HFFc6 (cell line): ENCODE measurements at places on chromosomes 7 and 10. TPM values are rescaled to one million over a fixed set of nuclear protein-coding genes. Genes with fewer than 3 reads are reported as not detected.

The SEMA3E gene
- not detected in 3 replicates for total RNA-seq

The AGMO gene
- total RNA-seq: not detected in 3 replicates

The DNAAF5 gene
- total RNA-seq: 25.2 to 27.7 TPM (median 26.9 TPM) in 3 replicates

The STX1A gene
- total RNA-seq: 9.6 to 14.1 TPM (median 13.7 TPM) in 3 replicates

The REEP3 gene
- 66.0 and 68.5 TPM in 2 replicates for total RNA-seq

The TAS2R39 gene
- not detected in 3 replicates for total RNA-seq

The HNRNPF gene
- 132 to 163 TPM (median 143 TPM) in 3 replicates for total RNA-seq

The DNAJC12 gene
- total RNA-seq: 0.26 to 0.34 TPM (median 0.28 TPM) in 3 replicates

The FAM25C gene
- not detected in 3 replicates for total RNA-seq

The PKD1L1 gene
- not detected in 2 replicates for total RNA-seq

The SMO gene
- 0.10 to 1.1 TPM (median 0.23 TPM) in 3 replicates for total RNA-seq

The SPDYE5 gene
- total RNA-seq: not detected in 3 replicates

The EEPD1 gene
- total RNA-seq: 1.4 to 1.6 TPM (median 1.4 TPM) in 3 replicates

The ATG9B gene
- total RNA-seq: 0.11 TPM in 1 of 2 replicates, not detected in the other

The ZNF488 gene
- total RNA-seq: 0.07 to 0.12 TPM in 2 of 3 replicates, not detected in the other

The LIPF gene
- not detected in 3 replicates for total RNA-seq

The LRIT1 gene
- not detected in 3 replicates for total RNA-seq
